ENCODE measurements at places on chromosomes 6 and 20.
A peak's percentile ranks its signal among the peaks of the same experiment; 100 is the strongest.

DNA sequence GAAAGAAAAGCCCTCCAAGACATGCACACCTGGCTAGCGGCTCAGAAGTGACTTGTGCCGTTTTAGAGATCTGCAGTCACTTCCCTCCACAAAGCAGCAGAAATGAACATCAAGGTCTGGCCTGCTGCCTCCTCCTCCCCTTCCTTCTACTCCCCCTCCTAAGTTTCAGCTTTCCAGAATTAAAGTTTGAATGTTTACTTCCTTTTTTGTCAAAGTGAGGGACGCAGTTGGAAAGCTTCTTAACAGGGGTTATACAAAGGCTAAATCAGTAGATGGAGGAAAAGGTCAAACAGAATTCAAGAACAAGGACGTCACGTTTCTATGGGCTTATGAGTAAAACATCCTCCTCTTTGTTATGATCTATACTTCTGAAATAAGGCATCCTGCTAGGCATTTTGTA lies 227.7 kb downstream of the SLC35F1 start:
- DNase-seq = no peak

DNA sequence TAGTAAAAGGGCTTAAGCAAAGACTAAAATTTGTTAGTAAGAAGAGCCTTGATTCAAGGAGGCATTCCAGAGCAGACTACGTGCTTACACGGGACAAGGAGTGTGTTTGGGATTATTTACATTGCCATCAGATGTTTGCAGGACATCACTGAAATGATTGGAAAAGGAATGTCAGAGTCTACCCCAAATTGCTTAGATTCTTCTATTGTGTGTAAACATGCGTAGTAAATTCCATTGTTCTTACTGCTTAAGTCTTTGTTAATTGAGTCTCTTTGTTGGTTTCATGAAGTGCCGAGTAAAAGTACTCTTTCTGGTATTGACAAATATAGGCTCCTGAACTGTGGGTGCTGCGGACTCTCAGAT lies 60.5 kb downstream of the CD83 start:
- DNase-seq = no peak

- DNase-seq = no peak
Observed at GRCh38 chr20:44185574-44185973, 1.4 kb downstream of the JPH2 start.

GRCh38 chr6:137494988-137495702 lies 951 bp upstream of the OLIG3 start:
- DNase-seq = peak; percentile 59

GRCh38 chr6:135008072-135008940 lies 46.3 kb downstream of the HBS1L start:
- DNase-seq = no peak

DNA sequence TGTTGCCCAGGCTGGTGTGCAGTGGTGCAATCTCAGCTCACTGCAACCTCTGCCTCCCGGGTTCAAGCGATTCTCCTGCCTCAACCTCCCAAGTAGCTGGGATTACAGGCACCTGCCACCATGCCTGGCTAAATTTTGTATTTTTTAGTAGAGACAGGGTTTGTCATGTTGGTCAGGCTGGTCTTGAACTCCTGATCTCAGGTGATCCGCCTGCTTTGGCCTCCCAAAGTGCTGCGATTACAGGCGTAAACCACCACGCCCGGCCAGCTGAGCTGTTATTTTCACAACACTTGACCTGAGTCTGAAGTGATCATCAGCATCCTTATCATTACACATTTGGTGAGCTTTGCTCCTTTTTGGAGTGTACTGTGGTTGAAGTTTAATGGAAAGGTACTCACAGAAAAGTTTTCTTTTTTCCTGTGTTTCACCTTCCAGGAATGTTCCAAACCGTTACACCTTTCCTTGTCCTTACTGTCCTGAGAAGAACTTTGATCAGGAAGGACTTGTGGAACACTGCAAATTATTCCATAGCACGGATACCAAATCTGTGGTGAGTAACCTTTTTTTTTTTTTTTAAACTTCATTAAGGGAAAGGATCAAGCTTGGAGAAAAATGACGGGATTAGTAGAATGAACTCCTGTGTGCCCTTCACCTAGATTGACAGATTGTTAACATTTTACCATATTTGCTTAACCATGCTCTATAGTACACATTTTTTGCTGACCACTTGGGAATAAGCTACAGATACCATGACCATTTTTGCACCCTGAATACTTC lies 9.7 kb downstream of the RNF114 start:
- DNase-seq = no peak

DNA sequence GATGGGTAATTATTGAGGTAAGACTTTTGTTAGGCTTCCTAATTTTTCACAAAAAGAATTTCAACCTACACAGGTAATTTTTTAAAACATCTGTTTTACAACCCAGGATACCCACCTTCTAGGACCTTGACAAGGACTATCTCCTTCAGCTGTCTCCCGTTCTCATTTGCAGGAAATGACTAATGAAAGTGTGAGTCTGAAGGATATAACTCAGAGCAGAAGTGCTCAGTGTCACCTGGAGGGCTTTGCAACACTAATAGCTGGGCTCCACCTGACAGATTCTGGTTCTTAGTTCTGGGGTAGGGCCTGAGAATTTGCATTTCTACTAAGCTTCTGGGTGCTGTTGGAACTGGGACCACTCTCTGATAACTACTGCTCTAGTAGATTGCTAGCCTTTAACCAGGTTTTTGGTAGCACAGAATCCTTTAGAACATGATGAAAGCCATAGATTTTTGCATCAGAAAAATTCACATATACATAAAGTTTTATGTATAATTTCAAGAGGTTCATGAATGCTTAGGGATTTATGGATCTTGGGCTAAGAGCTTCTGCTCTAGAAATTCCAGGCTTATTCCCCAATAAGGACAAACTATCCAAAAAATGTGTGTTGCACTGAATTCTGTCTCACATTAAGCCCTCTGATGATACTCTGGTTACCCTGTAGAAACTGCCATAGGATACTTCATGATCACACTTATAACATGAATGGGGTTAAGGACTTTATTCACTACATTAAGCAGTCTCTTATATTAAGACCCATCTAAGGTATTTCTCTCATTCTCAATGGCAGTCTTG lies 30.3 kb downstream of the AK9 start:
- no peak for DNase-seq

- DNase-seq = no peak
Observed at GRCh38 chr6:111527367-111527766, 44.3 kb upstream of the REV3L start.

GRCh38 chr6:40419946-40420728 lies 167.0 kb downstream of the LRFN2 start:
- DNase-seq = no peak

DNA sequence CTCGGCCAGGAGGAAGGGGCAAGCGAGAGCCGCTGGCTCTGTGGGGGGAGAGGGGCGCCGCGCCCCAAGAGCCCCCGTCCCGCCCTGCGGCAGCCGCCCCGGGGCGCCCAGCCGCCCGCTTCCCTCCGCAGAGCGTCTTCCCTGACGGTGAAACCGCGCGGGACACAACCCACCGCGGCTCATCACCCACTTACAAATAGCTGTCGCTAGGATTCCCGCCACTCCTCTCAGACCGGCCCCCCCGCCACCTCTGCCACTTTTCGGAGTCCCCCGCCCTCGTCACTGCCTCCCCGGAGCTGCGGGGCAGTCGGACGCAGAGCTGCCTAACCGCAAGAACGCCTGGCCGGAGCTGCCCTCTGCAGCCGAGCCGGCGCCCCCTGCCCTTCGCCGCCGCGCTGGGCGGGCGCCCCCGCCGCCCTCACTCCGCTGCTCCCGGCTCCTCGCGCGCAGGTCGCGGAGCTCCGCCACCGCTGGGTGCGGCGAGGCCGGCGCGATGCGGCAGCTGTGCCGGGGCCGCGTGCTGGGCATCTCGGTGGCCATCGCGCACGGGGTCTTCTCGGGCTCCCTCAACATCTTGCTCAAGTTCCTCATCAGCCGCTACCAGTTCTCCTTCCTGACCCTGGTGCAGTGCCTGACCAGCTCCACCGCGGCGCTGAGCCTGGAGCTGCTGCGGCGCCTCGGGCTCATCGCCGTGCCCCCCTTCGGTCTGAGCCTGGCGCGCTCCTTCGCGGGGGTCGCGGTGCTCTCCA lies at the start of gene SLC35D3:
TSS of gene SLC35D3 (plus strand) at position 366 of the 749 bp plus-strand sequence. CDS start at position 494, 128 bp downstream.
- peak; percentile 44 for DNase-seq

DNA sequence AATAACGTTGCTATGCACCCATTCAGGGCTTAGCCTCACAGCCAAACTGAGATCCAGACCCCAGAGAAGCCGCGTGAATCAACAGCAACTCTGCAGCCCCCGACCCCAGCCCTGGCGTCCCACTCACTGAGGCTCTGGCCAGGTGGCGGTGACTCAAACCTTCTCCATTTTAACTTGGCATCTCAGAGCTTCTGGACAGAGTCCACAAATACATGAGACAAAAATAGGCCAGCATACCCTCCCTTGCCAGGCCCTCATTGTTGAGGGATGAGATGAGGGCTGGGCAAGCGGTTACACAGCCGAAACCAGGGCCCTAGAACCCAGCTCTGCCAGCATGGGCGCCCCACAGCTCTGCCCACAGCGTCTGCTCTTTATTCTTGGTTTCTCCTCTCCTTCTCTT lies 118.4 kb downstream of the MYLK4 start:
- no peak for DNase-seq

DNA sequence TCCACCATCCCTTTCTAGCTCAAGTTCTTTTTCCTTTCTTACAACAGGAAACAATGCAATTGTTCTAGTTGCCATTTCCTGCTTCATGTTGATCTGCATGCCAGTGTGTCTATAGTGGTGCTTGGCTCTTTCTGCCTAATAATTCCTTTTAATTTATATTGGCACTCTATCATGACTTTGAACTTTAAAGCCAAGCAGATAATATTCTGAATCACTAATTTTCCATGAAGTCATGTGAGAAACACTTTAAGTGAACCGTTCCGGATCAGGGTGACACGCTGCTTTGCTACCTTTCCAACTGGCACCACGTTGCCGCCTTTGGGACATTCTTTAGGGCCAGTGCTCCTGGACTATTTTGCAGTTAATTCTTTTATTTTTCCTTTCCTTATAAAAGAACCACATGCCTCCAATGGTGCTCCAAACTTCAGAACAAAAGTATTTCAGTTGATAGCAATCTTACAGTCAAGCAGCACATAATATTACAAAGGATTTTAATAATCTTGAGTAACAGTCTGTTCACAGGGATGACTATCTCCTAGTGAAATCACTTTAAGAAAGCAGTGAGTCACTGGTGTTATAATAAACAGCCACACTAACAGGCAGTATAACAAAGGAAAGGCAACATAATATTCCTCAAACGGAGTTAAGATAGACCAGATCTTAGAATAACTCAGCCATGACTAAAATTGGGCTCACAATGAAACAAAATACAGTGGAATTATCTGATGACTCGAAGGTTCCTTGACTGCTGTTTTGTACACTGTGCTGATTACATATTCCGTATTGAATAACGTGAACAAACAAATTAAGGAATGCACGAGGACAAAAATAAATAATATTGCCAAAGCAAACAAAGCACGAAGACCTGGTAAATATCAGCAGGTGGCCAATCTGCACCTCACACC lies 19.0 kb upstream of the BLOC1S5 start:
- no peak for DNase-seq

DNA sequence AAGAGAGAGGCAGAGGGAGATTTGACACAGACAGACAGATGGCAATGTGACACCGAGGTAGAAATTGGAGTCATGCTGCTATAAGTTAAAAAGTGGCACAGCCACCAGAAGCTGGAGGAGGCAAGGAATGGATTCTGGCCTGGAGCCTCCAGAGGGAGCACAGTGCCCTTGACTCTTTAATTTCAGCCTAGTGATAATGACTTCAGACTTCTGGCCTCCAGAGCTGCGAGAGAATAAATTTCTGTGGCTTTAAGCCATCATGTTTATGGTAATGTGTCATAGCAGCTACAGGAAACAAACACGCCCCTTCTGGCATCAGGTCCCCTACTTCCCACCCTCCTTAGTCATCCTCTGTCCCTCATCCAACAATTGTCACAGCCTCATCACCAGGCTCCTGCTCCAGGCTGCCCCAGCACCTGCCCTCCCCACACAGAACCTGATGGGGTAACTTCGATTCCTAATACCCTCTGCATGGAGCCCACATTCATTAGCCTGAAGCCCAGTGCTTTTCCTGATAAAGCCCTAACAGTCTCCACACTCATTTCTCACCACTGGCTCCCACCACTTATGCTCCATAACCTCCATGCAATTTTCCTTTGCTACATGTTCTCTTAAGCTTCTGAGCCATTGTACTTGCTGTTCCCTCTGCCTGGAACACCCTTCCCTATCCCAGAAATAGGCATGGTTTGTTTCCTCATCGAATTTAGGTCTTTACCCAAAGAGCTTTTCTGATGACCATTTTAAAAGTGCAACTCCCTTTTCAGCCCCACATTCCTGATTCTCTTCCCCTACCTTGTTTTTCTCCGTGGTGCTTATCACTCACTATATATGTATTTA lies 69.7 kb upstream of the TOX2 start:
- DNase-seq = no peak

GRCh38 chr6:2733324-2733723 lies 17.4 kb downstream of the MYLK4 start:
- no peak for DNase-seq

DNA sequence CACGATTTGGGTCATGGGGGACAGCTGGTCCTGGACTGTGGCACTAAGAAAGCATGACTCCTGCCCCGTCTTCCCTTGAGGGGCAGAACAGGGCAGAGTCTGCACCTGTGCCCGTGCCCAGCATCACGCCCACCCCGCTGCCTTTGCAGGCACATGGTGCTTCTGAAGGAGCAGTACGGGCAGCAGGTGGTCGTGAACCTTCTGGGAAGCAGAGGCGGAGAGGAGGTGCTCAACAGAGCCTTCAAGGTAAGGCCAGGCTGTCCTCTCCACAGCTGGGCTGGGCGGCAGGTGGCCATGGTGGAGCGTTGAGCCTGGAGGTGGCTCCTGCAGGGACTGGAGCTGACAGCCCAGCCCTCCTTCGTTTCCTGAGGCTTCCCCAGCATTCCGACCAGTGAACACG lies 77.4 kb downstream of the SYNJ2 start:
- DNase-seq = no peak

DNA sequence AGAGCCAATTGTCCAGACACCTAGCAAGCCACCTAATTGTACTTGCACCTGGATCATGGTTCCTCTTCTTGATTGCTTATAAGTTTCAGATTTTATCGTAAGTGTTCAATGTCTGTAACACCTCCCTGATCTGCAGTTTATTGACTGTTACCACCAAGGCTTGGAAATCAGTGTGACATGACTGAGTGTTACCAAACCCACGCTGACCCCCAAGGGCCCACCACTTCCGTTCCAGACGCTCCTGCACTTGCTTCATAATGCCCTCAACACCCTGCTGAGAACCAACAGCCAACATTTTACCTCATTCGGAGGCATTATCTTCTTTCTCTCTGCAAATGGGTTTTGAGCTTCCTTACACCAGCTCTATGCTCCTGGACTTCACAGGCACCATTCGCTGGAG lies 6.3 kb downstream of the CCR6 start:
- DNase-seq = no peak
